D341Med (cell line): ENCODE measurements at places on chromosomes 2 and 18.

GRCh38 chr18:57804557-57804956 lies 1.4 kb upstream of the ATP8B1 start:
- DNase-seq, result no peak

- DNase-seq, result no peak
Measured at GRCh38 chr2:53987336-53987921, 16.6 kb upstream of the PSME4 start.

DNA sequence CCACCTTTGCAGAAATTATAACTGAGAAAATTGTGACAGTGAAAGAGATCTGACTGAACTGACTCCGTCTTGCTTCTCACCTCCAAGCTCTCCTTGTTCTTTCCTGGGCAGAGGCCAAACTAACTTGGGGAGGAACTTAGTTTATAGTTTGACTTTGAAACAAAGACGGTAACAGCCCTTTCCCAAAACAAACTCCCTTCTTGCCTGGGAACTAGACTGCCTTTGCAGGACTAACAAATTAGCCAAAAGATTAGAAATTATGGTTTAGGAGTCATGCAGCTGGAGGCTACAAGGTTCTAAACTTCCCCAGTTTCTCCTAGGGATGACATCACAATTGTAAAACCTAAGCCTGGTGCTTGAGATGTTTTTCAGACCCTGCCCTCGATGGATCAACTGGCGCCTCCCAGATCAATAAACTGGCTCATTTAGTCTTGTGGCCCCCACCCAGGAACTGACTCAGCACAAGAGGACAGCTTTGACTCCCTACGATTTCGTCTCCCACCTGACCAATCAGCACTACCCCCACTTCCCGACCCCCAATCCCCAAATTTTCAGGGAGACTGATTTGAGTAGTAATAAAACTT lies 137.7 kb downstream of the ALPK2 start:
- DNase-seq, result no peak

- no peak for DNase-seq
Measured at GRCh38 chr18:49044898-49045297, 94.1 kb upstream of the SMAD7 start.

- DNase-seq, result peak; percentile 36
Measured at GRCh38 chr2:216516730-216517350, 18.2 kb downstream of the RPL37A start.

DNA sequence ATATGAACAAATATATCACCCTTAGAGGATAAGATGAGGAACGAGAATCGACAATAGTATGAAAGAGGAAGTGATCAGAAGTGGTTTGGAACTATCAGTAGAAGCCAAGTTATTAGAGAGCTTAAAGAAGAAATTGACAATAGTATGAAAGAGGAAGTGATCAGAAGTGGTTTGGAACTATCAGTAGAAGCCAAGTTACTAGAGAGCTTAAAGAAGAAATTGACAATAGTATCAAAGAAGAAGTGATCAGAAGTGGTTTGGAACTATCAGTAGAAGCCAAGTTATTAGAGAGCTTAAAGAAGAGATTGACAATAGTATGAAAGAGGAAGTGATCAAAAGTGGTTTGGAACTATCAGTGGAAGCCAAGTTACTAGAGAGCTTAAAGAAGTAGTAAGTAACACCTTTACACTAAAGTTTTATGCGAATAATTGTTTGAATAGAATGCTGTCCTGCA lies 175.5 kb downstream of the ZNF407 start:
- no peak for DNase-seq

DNA sequence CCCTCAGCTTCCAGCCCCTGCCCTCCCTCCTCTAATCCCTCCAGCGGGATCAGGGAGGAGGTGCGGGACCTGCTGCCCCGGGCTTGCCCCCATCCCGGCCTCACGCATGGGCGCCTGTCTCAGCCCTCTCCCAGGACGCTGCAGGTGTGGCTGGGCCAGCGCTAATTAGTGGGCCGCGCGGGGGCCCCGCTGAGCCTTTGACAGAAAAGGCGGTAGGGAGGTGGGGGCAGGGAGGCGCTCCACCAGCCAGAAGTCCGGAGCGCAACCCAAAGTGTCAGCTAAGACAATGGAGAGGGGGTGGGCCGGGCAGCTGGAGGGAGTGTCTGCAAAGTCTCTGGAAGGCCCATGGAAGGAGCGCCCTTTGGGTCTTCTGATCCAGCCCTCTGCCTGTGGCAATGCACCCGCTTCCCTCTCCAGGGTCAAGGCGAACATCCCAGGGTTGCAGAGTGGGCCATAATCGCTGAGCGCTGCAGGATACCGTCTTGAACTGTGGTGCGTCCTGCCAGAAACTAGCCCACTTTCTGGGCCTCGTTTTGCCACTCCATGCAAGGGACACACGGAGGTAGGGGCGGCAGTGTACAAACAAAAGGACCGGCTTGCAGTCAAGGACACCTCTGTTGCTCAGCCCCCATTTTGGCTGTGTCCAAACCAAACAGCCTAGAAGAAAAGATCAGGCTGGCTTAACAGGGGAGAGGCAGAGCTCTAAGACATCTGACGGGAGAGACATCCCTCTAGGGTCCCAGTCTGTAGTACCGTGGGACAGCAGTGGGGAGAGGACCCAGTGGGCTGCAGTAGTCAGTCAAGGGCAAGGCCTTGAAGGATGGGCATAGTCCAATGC lies 3.5 kb downstream of the ATP6V1B1 start:
- DNase-seq, result no peak

DNA sequence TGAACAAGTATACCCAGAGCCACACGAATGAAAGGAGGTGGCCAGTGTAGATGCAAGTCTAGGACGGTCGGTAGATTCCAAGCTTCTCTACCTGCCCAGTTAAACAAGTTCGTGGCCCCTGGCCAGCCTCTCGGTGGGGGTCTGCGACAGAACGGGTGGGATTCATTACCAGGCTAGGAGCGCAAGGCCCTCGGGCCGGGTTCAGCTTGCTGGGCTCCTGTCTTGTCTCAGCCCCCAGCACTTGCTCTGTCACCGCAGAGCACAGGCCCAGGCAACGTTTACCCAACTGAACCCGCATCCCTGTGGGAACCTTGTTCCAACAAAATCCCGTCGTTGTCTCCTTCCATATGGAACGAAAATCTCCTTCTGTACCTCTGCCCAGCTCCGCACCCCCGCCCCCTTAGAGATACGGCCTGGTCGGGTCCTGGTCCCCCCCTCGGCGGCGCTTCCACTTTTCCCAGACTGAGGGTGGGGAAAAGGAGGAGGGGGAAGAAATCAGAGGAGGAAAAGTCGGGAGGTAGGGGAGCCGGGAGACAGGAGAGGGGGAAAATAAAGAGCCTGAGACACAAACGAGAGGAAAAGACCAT lies 1.9 kb upstream of the EMX1 start:
- DNase-seq, result no peak
